MCF 10A (cell line): ENCODE measurements at places on chromosomes 5 and 9.

GRCh38 chr5:178793151-178793550 is 62.7 kb upstream of the ZNF354A start:
- DNase-seq, result peak; percentile 60

- no peak for DNase-seq
These were observed 265.4 kb downstream of the RASEF start for GRCh38 chr9:82797534-82797933.

GRCh38 chr5:82100303-82101077 is 128.7 kb downstream of the ATG10 start:
- DNase-seq, result no peak

DNA sequence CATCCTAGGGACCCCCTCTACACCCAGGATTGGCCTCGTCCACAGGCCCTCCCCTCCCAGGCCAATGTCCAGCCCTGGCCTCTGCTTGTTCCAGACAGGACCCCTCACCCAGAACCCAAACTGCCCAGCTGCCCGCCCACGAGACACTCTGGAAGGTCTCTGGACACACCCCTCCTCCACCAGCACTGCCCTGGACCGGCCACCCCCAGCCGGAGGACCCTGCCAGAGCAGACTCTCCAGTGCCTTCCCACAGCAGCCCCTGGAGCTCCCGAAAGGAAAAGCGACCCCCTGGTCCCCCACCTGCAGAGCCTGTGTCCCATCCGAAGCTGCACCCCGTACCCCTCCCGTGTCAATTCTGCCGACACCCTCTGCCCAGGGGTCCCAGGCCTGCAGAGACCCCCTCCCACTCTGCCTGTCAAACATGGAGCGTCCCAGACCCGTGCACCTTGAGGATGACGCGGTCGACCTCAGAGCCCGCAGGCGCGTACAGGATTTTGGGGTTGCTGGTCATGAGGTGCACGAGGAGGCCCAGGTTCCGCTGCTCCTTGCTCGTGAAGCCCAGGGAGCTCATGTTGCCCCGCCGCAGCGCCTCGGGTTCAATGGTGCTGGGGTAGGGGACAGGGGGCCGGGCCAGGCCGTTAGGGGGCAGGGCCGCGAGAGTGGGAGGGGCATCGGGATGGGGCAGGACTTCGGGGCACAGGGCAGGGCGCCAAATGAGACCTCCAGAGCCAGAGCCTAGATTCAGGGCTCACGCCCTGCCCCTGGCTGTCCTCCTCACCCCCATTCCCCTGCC is 8.0 kb downstream of the ABCA2 start:
- DNase-seq, result no peak

GRCh38 chr9:7862170-7862569 is 62.6 kb upstream of the DMAC1 start:
- no peak for DNase-seq

GRCh38 chr9:14343261-14344031 is 29.5 kb upstream of the NFIB start:
- DNase-seq, result no peak

DNA sequence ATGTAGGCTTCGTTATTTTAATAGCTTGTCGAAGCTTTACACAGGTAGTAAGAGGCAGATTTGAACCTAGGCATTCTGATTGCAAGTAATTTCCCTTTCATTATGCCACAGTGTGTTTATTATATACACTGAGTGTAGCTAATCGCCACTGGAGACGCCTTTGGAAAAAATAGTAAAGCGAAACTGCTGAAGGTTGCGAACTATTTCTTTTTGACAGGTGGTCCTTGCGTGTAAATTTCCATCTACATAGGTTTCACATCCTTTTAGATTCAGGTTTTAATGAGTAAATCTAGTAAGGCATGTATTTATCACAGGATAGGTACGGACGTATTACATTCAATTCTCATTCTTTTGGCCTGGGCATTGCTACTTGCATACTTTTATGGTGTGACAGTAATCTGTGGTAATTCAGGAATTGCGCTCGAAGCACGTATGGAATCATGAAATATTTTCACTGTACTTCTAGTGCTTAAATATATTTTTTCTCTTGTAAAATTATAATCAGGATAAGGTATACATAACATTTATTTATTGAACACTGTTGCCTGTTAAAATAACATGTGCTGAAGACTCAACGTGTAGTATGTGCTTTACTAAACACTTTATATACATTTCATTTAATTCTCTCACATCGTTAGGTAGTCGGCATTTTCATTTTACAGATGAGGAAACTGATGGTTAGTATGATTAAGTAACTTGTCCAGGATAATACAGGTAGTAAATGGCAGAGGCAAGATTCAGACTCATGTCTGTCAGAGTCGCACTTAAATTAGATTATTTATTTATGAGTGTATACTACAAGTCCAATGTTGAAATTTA is 1.8 kb downstream of the MARCHF6 start:
- peak; percentile 52 for DNase-seq

DNA sequence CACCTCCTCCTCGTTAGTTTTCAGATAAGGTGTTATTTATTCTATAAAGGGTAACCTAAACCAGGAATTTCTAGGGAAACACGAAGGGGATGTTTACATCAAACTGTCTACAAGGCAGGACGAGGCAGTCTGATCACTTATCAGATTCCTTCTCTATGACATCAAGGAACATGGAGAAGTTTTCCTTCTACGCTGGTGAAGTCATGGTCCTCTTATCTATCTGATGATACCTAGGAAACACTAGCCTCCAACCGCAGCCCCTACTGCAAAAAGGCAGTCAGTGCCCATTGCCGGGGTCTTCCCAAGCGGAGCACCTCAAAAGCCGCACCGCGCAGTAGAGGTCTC is 1.5 kb downstream of the MPDZ start:
- DNase-seq, result no peak

DNA sequence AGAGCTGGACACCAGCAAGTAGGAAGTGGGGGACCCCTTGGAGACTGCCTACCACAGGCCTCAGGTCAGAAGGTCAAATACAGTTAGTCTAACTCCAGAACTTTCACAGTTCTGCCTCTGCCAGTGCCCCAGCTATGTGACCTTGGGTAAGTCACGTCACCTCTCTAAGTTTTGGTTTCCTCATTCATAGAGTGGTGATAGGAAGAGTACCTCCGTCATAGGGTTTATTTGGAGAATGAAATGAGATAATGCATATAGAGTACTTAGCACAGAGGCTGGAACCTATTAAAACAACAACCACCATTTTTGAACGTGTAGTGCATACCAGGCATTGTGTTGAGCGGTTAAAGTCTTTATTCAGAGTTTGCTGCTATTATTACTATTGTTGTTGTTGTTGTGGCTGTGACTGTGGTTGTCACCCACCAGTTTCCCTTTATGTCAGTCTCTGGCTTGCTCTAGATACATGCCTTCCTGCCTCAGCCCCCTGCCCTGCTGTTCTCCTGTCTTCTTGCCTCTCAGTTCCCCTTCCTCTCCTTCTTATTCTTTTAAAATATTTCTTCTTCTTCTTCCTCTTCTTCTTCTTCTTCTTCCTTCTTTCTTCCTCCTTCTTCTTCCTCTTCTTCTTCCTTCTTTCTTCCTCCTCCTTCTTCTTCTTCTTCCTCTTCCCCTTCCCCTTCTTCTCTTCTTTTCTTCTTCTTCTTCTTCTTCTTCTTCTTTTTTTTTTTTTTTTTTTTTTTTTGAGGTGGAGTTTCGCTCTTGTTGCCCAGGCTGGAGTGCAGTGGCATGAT is 67.8 kb downstream of the RALGPS1 start:
- DNase-seq, result no peak

DNA sequence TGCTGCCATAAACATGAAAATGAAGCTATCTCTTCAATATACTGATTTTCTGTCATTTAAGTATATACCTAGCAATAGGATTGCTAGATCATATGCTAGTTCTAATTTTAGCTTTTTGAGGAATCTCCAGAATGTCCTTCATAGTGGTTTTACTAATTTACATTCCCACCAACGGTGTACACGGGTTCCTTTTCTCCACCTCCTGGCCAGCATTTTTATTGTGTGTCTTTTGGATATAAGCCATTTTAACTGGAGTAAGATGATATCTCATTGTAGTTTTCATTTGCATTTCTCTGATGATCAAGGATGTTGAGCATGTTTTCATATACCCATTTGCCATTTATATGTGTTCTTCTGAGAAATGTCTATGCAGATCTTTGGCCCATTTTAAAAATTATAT is 446.5 kb downstream of the GABRG2 start:
- DNase-seq, result peak; percentile 13

DNA sequence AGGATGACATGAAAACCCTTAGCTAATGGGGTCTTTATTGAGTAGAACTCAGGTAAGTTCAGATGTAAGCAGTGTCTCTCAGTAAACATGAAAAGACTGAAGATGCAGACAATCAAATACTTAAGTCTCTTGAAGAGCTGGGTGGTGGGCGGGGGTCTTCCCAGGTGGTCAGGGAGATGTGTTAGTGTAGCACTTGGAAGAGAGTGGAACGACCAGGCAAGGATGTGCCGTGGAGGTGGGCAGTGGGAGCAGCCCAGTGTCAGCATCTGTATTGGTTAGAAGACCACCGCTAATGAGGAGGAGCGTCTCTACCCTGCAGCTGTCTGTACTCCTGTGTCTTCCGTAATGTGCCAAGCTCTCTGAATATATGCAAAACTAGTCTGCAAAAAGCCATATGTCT is 4.4 kb downstream of the S1PR3 start:
- no peak for DNase-seq

DNA sequence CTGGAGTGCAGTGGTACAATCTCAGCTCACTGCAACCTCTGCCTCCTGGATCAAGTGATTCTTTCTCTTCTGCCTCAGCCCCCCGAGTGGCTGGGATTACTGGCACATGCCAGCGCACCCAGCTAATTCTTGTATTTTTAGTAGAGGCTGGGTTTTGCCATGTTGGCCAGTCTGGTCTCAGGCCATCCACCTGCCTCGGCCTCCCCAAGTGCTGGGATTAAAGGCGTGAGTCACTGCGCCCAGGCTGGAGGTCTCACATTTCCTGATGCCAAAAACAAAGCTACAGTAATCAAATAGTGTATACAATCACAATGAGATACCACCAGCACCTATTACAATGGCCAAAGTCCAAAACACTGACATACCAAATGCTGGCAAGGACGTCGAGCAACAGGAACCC is 51.1 kb downstream of the TTLL11 start:
- no peak for DNase-seq

DNA sequence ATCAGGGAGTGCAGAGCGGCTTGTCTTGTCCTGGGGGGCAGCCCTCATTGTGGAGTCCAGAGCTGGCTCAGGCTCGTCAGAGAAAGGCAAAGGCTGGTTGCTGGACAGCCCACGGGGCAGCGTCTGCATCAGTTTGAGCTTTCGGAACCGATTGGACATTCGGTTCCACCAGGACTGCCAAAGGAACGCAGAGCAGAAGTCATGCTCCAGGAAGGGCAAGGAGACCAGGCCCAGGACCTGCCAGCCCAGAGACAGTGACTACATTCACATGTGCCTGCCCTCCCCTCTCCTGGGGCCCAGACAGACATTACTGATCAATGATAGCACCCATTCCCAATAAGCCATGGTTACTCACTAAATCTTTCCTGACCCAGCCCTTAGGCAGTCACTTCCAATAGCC is 18.1 kb downstream of the ANKS6 start:
- no peak for DNase-seq

- DNase-seq, result no peak
These were observed 8.4 kb upstream of the GOLPH3 start for GRCh38 chr5:32182463-32183063.

DNA sequence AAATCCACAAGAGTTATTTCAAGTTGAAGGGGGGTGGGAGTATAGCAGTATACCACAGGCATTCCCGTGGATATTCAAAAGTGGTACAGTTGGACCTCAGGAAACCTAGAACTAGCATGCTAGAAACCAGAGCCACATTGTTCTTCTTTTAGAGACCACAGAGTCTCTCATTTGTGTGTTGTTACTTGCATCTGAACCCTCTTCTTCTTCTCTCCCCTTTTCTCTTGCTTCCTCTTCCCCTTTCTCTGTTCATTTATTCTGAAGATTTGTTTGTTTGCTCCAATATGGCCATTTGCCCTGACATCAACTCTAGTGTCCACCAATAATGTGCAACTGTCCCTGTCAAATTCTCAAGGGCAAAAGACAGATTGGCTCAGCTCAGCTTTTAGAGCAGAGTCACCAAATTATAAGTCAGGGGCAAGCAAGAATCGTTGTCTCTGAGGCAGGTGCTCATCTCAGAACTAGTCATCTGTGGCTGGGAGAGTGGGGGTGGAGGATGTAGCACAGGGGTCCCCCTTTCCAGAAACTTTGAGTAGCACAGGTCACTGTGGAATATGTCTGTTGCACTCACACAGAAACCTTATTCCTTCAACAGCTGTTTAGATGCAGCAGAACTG is 321.1 kb downstream of the ARRDC3 start:
- DNase-seq, result no peak

- no peak for DNase-seq
These were observed 102.8 kb downstream of the HMHB1 start for GRCh38 chr5:143914756-143915155.

GRCh38 chr9:132235894-132236661 is 74.2 kb downstream of the NTNG2 start:
- peak; percentile 70 for DNase-seq

DNA sequence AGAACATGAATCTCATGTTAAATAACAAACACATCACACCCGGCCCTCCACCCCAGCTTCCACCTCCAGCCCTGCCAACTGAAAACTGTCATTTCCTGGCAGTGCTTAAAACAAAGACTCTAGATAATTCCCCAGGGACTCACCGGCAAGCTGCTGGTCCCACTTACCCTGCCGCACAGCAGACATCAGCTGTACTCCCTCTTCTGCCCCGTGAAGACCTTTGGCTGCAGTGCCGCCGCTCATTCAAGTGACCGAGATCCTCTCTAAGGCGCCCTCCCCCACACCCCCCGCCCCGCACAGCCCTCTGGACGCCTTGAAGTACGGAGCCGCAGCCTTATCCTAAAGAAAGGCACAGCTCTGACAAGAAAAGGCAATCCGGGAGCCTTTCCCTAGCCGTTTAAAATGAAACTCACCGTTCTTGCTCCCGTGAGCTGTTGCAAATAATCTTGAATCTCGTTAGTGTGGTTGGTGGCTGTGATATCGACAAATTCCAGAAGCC is 434 bp downstream of the GLRX start:
- peak; percentile 49 for DNase-seq

DNA sequence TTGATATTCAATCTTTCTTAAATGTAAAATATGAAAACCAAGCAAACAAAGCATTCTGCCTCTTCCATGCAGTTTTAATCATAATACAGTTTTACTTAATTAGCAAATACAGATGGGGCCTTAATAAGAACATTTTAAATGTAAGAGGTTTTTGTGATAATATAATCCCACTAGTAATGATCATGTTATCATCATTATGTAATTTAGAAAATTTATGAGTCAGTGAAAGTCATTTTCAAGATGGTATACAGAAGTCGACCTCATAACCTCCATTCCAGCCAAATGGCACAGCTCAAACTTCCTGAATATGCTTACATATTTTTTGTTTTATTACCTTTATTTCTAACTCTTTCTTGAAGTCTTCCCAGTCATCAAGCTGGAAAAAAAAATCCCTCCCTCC is 102.2 kb upstream of the GNA14 start:
- DNase-seq, result no peak

DNA sequence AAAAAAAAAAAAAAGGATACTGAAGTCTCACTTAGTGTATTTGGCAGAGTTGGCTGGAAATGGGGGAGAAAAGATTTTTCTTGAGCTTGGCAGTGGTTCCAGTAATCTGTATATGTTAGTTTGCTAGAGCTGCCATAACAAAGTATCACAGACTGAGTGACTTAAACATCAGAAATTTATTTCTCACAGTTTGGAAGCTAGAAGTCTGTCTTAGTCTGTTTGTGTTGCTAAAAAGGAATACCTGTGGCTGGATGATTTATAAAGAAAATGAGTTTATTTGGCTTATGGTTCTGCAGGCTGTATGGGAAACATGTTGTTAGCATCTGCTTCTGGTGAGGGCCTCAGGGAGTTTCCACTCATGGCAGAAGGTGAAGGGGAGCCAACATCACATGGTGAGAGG is 89.6 kb upstream of the CEP78 start:
- DNase-seq, result no peak
